NCI-H2171 (cell line): ENCODE measurements at places on chromosomes 2 and 18.

GRCh38 chr2:98940102-98940501 lies 4.1 kb upstream of the CRACDL start:
- DNase-seq, result no peak

- peak; percentile 40 for DNase-seq
Observed at GRCh38 chr2:149365931-149366583, 35.7 kb downstream of the LYPD6 start.

GRCh38 chr2:21291426-21291825 lies 167.7 kb downstream of the TDRD15 start:
- no peak for DNase-seq

GRCh38 chr18:3806656-3807055 lies 356.7 kb downstream of the TGIF1 start:
- DNase-seq, result peak; percentile 86

DNA sequence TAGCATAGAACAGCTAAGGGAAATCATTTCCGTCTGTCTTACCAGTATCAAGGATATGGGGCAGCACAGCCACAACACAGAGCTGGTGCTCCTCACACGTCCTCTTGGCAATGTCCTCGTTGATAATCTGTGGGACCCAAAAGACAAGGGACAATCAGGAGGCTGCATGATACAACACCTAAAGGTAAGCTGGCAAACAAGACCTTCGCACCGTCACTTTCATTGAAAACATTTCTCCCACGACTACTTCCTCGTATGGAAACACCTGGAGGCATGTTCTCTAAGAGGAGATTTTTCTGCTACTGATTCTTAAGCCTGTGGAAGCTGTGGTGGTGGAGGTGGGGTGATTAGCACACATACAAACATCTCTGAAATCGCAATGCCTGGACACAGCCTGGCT lies 23.7 kb downstream of the PDIA6 start:
- no peak for DNase-seq

DNA sequence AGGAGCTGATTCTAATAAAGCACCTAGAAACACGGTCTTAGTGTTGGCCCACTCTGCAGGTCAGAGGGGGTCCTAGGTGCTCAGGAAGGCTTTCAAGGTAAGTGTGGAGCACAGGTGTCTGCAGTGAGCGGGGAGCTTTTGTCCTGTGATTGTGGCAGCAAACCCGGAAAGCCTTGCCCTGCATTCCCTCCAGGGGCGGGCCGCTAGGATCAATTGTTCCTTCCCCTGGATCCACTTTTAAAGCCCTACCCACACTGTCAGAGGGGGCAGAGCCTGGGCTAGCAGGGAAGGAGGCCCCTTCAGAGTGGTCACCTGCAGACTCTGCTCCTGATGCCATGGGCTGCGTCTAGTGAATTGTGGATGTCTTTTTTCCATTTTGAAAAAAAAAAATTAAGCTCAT lies 176.0 kb downstream of the CTIF start:
- no peak for DNase-seq

- DNase-seq, result no peak
Observed at GRCh38 chr2:63712748-63713147, 124.0 kb downstream of the MDH1 start.

DNA sequence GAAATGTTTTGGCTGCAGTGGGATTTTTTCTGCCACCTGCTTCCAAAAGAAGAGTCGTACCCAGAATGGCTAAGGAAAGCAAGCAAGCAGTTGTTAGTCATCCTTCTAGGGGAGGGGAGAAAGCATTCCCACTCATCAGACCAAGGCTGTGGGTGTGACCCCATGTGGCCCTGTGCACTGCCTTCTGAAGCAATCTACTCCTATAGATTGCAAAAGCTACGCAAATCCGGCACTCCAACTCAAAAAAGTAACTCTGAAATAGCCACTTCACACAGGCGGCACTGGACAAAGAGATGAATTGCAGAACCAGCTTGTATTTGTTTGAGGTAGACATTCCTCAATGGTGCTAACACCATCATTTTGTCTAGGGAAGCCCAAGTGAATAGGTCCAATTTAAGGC lies 44.3 kb downstream of the ST3GAL5 start:
- DNase-seq, result no peak

DNA sequence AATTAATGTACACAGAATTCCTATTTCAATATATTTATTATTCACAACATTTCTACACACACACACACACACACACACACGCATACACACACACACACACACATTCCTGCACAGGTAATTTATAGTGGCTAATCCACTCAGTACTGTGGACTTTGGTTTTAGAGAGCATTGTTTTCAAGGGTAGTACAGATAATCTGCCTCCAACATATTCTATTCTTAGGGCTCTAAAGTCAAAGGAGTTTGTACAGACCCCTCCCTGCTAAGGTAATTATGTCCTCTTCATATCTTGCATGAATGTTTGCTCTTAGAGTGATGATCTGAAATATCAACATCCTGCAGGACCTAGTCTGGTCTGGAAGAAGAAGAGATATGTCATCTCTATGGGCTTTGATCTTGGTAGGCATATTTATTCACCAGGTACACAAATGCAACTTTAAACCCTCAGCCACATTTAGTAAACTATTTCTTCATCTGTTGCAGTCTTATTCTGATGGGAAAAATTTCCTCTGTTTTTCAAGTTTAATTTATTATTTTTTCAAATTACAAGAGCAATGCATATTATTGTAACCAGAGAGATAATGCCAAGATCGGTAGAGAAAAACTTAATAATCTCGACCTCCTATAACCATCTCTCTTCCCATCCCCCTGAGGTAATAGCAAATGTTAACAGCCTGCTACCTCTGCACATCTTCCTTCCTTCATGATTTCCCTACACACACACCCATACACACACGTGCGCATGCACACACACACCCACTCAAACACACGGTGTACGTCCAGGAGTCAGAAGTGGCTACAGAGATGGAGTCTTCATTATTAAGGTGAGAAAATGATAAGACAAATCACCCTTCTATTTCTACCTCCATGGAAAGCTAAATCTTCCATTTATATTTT lies 18.3 kb upstream of the POLE4 start:
- no peak for DNase-seq

DNA sequence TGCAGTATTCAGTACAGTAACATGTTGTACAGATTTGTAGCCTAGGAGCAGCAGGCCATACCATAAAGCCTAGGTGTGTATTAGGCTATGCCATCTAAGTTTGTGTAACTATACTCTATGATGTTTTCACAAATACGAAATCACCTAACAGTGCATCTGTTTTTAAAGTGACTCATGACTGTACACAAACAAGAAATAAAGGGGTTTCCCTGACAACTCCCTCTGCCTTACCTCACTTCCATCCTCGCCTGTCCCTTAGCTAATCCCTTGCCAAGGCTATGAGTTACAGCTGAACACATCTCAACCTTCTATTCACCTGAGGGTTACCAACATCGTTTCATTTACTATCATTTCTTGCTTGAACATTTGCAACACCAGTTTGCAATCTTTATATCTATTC lies 78.6 kb upstream of the RPRM start:
- DNase-seq, result no peak

DNA sequence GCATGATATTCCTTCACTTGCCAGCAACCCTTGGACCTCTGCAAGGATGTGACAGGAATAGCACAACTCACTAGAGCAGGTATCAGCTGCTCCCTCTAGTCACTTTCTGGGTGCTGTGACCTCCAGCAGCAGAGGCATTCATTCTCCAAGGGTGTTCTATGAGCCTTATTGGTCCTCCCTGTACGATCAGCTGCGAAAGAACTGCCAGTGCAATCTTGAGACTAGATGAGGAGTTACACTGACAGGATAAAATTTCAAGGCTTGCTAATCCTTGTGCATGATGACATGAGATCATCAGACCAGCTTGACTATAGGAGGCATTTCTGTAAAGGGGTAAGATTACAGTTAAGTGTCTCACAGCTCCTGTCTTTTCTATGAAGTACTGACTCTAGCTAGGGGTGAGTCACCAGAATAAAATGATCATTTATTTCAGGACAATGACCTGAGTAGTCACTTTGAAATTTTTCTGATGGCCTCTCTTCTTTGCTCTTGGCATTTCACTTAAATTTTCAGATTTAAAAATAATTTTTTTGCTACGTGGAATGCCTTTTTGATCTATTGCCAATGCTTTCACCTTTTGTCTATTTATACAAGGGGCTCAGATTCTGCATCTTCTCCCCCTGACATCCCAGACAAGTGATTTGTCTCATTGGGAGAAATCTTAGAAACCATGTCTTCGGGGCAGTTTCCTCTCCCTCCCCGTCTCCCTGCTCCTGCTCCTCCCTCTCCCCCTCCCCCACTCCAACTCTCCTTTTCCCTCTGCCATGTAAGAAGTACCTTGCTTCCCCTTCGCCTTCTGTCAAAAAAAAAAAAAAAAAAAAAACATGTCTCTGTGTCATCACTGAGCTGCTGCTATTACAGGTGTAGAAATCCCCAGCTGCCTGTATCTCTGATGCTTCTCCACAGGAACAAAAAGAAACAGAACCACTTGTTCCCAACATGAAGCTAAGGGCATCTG lies 49.2 kb upstream of the FRZB start:
- peak; percentile 36 for DNase-seq

DNA sequence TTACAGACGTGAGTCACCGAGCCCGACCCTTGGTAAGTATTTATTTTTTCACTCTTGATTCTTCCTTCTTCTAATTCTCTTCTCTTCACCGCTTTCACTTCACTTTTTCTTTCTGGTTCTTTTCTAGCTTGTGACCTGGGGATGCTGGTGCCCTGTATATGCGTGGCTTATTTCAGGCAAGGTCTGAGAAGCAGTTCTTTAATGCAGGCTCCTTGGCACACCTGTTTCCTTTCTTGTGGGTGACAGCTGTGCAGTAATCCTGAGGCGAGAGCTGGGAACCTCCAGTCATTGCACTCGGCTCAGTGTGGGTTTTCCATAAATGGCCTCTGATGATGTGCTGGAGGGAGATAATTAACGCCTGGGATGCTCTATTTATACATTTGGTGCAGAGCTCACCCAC lies 193.8 kb downstream of the TSN start:
- DNase-seq, result peak; percentile 27

- DNase-seq, result no peak
Observed at GRCh38 chr2:23618794-23619530, 234.0 kb downstream of the KLHL29 start.

DNA sequence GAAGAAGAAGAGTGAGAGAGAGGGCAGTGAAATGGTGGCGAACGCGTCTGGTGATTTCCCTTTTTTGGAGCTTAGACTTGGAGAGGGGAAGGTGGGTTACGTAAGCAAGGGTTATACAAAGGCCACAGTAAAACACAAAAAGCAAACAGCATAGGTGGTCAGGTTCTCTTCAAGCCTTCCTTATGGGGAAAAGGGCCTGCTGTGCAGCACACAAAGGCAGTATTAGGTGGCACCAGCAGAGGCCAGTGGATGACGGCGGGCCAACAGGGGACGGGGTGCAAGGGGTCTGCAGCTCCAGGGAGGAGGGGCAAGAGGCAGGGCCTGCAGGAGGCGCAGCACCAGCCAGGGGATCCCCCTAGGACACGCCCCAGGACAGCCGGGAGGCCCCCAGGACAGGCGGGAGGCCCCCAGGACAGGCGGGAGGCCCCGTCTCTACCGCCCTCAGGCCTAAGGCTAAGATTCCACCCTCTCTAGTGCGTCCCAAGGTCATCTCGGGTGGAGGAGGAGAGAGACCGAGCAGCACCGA lies 32.6 kb upstream of the NPC1 start:
- DNase-seq, result no peak

- DNase-seq, result no peak
Observed at GRCh38 chr2:80374105-80374504, 69.6 kb upstream of the LRRTM1 start.

DNA sequence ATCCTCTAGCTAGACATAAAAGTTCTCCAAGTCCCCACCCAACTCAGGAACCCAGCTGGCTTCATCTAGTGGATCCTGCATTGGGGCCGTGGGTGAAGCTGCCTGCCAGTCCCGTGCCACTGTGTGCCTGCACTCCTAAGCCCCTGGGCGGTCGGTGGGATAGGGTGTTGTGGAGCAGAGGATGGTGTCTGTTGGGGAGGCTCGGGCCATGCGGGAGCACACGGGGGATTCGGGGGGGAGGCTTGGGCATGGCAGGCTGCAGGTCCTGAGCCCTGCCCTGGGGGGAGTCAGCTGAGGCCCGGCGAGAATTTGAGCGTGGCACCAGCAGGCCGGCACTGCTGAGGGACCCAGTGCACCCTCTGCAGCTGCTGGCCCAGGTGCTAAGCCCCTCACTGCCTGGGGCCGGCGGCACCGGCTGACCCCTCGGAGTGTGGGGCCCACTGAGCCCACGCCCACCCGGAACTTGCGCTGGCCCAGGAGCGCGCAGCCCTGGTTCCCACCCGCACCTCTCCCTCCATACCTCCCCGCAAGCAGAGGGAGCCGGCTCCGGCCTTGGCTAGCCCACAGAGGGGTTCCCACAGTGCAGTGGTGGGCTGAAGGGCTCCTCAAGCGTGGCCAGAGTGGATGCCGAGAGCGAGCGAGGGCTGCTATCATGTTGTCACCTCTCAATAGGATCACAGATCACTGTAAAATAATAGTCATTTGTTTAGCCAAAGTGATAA lies 86.4 kb downstream of the ARL6IP6 start:
- DNase-seq, result no peak

GRCh38 chr2:28624793-28625701 lies 126.6 kb upstream of the PPP1CB start:
- DNase-seq, result no peak
